ENCODE measurements at places on chromosomes 1 and 21.

DNA sequence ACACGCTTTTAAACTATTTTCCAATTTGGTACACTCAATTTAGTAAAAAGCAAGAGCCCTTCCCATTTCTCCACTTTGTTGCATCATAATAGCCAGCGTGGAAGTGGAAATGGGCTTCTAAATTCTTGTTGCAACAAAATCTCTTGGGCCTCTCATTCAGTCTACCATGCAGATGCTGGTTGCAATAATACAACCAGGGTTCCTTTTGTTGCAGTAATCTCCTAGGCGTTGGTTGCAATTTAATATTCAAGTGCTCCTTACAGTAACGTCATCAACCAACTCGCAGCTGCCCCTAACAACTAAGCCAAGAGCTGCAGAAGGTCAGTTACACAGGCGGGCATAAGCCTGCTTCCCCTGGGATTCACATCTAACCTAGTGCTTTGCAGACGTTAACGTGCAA is 2.7 kb upstream of the HDGF start:
- no peak for DNase-seq

- DNase-seq = no peak
Measured at GRCh38 chr1:212166644-212167043, 118.6 kb upstream of the PPP2R5A start.

GRCh38 chr1:241934201-241934848 is 23.2 kb upstream of the BECN2 start:
- DNase-seq = no peak

DNA sequence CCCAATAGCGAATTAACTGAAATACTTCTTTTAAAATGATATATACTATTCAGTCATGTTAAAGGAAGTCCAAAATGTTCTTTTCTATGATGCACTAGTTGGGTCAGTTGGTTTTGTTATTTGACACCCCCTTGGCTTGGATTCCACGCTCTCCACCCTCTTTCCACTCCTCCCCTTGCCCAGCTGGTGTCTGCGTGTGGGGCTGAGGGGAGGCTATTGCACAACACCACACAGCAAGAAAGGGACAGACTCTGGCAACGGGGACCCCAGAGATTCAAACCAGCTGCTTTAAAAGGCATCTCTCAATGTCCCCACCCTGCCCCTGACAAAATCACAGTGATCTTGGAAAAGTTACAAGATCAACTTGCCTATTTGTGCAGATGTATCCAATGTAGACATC is 394.3 kb downstream of the TGFB2 start:
- DNase-seq = no peak

GRCh38 chr1:119906927-119907652 is 10.8 kb upstream of the ADAM30 start:
- DNase-seq = no peak
